ENCODE measurements at places on chromosomes 7 and 10.

GRCh38 chr10:34213193-34213804 is 601.8 kb downstream of the PARD3 start:
- no peak for DNase-seq

- no peak for DNase-seq
Measured at GRCh38 chr10:103473261-103473671, 5.8 kb downstream of the CALHM3 start.

DNA sequence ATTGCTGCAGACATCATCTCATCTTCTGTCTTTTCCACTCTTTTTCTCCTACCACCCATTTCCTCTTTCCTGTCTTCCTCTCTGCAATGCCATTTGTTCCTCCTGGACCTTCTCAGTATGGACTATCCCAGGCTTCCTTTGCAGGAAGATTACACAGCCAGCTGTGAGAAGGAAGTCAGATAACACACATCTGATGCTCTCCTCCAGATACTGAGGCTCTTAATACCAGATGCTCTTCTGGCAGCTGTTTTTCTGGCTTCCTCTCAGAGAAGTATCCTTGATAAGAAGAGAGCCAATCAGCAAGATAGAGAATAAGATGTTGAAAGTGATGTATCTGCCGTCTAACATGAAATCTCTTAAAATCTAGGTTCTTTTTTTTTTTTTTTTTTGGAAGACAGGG is 14.4 kb downstream of the KIAA1217 start:
- no peak for DNase-seq

DNA sequence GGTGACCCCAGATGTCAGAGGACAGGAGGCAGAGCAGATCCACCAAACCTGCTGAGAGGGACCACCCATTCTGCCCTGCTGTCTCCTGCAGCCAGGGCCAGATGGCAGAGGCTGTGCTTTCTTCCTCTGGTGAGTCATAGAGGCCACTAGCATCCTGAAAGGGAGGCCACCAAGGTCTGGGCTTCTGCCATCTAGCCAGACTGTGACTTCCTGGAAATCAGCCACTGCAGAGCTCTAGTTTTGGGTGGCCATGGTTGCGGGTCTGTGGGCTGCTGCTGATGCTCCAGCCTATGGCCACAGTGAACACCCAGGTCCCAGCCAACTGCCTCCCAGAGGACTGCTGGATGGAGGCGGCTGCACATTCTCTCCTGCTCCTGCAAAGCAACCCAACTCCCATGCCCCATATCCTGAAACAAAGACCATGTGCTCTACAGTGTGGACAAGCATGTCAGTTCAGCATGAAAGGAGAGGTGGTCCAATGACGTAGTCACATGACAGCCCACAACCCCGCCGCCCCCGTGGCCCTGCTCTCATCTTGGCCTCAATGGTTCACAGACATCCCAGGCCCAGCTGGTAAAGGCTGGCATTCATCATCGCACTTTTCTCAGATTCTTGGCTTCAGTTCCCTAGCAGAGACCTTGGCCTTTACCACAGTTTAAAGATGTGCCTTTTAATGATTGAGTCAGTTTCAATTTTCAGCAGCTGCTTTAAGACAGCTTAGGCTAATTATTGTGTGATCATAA is 73.9 kb upstream of the CXCL12 start:
- no peak for DNase-seq

GRCh38 chr10:65544756-65545155 is 1381.1 kb upstream of the LRRTM3 start:
- DNase-seq = no peak

GRCh38 chr10:20059084-20059835 is 243.0 kb downstream of the PLXDC2 start:
- DNase-seq = no peak

- no peak for DNase-seq
Measured at GRCh38 chr7:11026452-11027359, 53.0 kb downstream of the PHF14 start.

DNA sequence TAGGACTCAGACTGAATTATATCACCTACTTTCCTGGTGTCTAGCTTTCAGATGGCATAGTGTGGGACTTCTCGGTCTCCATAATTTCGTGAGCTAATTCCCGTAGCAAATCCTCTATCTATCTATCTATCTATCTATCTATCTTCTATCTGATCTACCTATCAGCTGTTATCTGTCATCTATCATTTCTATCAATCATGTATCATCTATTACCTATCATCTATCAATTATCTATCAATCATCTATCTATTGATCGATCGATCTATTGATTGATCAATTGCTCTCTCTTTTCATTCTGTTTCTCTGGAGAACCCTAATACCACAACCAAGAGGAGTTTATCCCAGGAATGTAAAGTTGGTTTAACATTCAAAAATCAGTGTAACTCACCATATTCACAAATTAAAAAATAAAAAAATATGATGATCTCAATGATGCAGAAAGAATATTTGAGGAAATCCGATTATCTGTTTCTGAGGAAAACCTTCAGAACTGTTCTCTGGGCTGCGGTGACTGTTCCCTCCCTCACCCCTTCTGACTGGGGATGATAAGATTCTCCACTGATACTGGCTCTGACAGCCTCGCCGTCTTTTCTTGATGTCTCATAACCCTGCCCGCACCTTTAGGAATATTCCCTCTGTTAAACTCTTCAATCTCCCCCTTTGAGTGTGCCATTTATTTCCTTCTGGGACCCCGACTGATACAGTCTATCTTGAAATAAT is 147.7 kb downstream of the ACTR3B start:
- DNase-seq = no peak

Data from CD4-positive, alpha-beta T cell treated with Interleukin-6 at 100 ng/mL for 8 hours (primary cell).